Stimulated activated CD8-positive, alpha-beta memory T cell treated with anti-CD3 and anti-CD28 coated beads, Interleukin-2, amount 100 ng/mL, for 48 hours (primary cell): ENCODE measurements at places on chromosomes 4 and X.
A peak's percentile ranks its signal among the peaks of the same experiment; 100 is the strongest.

DNA sequence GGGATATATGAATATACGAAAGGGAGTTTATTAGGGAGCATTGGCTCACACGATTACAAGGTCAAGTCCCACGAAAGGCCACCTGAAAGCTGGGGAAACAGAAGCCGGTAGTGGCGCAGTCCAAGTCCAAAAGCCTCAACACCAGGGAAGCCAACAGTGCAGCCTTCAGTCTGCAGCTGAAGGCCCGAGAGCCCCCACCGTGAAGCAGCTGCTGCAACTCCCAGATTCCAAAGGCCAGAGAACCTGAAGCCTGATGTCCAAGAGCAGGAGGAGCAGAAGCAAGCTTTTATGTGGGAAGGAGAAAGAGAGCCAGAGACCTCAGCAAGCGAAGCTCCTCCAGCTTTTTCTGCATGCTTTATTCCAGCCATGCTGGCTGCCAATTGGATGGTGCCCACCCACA, 275.8 kb downstream of the PTTG2 start:
- DNase-seq = no peak

DNA sequence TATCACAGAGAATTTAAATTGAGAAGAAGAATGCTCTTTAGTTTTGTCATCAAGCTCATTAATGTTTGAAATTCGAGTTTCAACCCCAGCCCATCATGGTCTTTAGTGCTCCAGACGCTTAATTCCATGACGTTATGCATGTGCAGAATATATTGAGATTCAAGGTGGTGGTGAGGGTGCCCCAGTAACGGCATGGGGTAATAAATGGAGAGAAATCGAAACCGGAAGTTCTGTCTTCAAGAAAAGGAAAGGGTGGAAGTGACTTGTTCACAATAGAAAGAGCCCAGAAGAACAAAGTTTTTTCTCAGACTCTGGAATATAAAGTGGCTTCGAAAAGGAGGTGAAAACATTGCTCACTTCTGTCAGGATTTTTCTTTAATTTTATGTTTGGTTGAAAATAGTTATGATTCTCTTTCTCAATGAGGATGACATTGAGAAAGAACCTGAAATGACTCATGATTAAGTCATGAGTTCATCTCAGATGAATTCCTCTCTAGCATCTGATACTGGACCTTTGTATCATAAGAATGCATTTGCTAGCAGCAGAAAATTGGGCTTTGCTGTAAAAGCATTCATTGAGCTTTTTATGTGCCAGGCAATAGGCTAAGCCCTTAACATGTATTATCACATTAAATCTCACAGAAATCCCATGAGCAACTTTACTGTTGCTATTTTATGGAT, 779 bp upstream of the DDX60L start:
- DNase-seq = no peak

- no peak for DNase-seq
Measured at GRCh38 chr4:16739997-16740624, 158.3 kb downstream of the LDB2 start.

- no peak for DNase-seq
Measured at GRCh38 chr4:25873632-25874129, 10.9 kb upstream of the SEL1L3 start.

DNA sequence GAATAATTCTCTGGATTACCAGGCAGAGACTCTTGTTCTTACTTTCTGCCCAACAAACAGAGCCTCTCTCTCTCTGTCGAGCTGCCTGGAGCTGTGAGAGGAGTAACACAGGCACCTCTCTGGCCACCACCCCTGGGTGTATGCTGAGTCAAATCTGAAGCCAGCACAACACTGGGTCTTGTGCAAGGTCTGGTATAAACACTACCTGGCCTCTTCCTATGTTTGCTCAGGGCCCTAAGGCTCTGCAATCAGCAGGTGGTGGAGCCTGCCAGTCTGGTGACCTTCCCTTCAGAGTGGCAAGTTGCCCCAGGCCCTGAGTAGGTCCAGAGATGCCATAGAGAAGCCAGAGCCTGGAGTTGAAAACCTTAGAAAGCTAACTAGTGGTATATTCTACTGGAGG, 139.9 kb downstream of the CPXCR1 start:
- no peak for DNase-seq

DNA sequence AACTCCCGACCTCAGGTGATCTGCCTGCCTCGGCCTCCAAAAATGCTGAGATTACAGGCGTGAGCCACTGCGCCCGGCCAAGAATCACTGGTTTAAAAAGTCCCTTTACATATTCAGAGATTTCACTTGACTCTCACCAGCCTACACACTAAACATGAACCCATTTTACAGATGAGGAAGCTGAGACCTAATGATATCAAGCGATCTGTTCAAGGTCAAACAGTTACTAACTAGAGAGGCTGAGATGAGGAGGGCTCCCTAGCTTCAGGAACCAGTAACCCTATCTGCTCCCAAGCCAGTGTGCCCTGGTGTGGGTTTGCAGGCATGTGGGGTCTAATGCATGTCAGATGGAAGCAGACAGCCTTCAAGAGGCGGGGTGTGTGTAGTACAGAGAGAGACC, 59.6 kb upstream of the AFAP1 start:
- no peak for DNase-seq

DNA sequence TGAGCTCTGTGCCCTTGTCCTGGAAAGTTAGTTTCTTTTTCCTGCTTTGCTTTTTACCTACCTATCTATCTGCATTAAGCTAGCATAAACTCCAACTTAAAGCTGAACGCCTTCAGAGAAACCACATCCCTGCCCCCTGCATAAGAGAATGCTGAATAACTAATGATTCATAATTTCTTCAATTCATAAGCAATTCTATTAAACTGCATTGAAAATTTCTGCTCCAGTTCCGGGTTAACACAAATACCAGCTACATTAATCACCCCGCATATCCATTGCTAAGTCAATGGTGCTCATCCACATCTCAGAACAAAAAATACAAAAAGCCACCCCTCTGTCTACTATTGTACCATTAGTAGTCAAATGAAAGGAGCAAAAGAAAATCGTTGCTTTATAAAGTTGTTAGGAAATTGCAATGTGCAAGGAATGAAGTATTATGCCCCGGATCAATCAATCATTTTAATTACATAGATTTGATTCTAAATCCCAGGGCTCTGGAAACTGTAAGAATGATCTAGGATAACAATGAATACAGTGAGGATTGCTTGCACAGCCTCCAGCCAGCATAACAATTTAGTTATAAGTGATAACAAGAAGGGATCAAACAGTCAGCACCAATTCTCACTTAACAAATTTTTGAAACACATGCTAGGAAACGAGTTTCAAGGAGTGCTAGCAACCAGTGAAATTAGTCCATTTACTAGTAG, 106.8 kb downstream of the ELOVL6 start:
- DNase-seq = no peak

DNA sequence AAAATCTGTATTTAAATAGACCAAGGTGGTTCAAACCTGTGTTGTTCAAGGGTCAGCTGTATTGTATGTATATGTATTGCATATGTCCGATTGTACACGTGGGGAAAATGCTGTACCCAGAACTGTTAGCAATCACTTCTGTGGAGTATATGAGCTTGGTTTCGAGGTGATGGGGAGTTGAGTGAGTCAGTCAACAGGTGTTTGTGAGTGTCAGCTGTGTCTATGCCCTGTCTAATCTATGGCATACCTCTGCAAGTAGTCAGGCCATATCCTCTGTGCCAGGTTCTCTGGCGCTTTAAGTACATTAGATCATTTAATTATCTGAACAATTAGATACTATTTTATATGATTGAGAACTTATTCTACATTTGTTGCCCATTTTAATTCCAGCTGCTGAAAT, 7.4 kb downstream of the ZRSR2 start:
- DNase-seq = no peak

- no peak for DNase-seq
Measured at GRCh38 chrX:3326681-3327080, 19.8 kb downstream of the MXRA5 start.

DNA sequence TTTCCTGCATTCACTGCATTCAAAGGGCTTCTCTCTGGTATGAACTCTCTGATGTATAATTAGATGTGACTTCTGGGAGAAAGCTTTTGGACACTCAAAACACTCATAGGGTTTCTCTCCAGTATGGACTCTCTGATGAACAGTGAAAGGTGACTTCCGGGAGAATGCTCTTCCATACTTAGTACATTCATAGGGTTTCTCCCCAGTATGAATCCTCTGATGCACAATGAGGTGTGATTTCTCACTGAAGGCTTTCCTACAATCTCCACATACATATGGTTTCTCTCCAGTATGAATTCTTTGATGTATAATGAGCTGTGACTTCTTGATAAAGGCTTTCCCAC, 12.2 kb downstream of the ZNF630 start:
- no peak for DNase-seq

- no peak for DNase-seq
Measured at GRCh38 chr4:38601244-38601915, 62.6 kb upstream of the KLF3 start.

- no peak for DNase-seq
Measured at GRCh38 chrX:19746919-19747651, 140.3 kb downstream of the SH3KBP1 start.

GRCh38 chr4:99847362-99847976, 30.8 kb downstream of the DAPP1 start:
- DNase-seq = no peak

- no peak for DNase-seq
Measured at GRCh38 chrX:85024562-85024961, 20.9 kb downstream of the APOOL start.

DNA sequence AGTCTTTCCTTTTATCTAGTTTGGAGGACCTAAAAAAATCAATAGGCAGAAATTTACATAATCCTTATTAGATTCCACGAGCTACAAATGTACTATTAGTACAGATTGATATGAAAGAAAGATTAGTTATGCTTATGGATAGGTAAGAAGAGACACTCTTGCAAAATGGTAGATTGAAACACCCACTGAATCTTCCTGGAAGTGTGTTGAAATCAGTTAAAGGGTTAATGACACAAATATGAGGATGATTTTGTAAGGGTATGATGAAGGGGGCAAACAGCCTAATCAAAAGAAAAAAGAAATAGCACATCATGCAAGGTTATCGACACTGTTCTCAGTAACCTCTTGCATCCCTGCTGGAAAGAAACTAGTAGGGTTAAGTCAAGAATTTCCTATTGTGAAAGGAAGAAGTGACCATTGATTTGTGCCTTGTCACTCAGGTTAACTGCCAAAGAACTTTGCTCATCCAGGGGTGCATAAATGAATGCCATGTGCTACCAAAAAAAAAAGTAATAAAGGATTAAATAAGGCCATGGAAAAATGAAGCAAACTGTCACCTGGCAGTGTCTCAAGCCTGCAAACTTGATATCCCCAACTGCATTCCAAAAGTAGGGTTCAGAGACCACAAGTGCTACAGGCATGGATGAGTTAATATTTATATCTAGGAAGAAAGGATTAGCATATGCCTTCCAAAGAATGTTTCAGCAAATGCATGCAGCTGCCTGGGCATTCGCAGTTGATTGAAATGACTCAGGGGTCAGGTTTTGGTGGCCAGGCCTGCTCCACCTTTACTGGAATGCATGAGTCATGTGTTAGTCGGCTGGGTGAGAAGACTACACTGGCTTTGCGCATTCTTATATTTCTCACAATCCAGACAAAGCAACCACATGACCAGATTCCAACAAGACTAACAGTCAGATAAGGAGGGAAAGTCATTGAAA, 78.3 kb upstream of the ATXN3L start:
- peak; percentile 7 for DNase-seq

- DNase-seq = no peak
Measured at GRCh38 chr4:143358923-143359643, 22.4 kb downstream of the GAB1 start.

DNA sequence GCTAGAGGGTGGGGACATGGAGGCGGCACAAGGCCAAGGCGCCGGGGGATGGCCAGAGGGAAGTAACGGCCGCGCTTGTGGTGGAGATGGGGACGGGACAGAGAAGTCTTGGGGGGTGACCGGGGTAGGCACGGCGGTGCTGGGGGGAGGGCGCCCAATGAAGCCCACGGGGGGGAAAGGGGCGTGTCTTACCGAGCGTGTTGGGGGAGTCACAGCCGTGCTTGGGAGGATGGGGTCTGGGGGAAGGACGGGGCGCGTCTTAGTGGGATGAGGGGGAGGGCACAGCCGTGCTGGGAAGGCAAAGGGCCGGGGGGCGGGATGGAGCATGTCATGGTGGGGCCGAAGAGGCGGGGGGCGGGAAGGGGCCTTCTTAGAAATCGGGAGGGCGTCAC, 952 bp downstream of the ARSD start:
- no peak for DNase-seq

DNA sequence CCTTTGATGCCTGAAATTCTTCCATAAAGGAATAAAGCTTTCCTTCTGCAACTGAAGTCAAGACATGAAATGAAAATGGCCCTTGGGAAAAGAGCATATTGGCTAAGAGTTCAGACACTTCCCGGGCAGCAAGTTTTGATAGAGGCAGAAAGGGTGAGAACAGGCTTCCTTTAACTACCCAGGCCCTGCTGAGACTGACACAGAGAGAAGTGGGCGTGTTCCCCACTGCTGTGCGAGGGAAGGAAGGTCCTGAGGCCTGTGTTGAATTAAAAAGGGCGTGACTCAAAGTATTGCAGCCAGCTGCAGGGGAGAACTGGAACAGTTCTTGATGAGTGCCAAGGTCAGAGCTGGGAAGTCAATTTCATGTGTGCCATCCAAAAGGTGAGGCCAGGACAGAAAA, 33.9 kb upstream of the ADGRG2 start:
- no peak for DNase-seq

- no peak for DNase-seq
Measured at GRCh38 chr4:167114416-167114971, 119.8 kb downstream of the SPOCK3 start.

DNA sequence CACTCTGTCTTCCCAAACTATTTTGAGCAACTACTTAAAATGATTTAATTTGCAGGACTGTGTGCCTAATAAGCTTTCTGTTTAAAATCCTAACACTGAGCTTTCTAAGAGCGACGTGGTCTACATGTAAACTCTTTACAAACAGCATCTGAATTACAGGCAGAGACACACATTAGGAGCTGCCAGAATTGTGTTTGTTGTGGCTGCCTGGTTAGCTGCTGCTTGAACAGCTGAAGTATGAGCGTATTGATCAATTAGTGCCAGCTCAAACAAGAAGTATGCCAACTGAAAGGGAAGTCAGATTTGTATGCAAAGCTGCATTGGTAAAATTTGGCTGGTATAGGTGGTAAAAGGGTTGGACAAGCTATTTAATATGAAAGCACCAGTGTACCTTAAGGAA, 384.4 kb downstream of the PCDH7 start:
- no peak for DNase-seq

DNA sequence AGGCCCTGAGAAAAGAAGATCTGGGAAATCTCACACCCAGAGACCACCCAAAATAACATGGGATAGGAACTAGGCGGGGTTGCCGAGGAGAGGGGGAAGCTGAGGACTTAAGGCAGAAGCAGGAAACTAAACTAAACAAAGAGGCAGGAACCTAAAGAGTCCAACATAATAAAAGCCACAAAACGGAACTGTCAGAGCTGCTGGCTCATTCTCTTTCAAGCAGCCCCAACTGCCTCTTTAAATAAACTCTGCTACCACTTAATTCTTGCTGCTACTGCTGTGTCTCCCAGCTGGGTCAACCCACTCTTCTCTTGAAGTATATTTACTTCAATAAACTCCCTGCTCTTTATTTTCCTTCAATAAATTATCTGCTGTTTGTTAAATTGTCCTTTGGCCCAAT, 44.5 kb downstream of the MAGEB16 start:
- no peak for DNase-seq

GRCh38 chr4:82733636-82734035, 65.0 kb downstream of the SCD5 start:
- peak; percentile 1 for DNase-seq

GRCh38 chr4:93030670-93031069, 726.9 kb downstream of the GRID2 start:
- DNase-seq = no peak

GRCh38 chr4:144655491-144655890, 9.5 kb downstream of the HHIP start:
- DNase-seq = no peak

GRCh38 chr4:100348473-100348872, 158.2 kb upstream of the DDIT4L start:
- DNase-seq = no peak
